ENCODE measurements at places on chromosomes 1 and 21. TPM values are rescaled to one million over a fixed set of nuclear protein-coding genes. Genes with fewer than 3 reads are reported as not detected.

GRCh38 chr1:1083416-1084371 lies 9.6 kb upstream of the RNF223 start:
- H3K36me3 ChIP-seq = no peaks in the 10 kb centered on the region
- H3K4me1 ChIP-seq = no peaks in the 10 kb centered on the region
- H3K4me3 ChIP-seq = no peak overlapping the region
- H3K27ac ChIP-seq = no peak overlapping the region

DNA sequence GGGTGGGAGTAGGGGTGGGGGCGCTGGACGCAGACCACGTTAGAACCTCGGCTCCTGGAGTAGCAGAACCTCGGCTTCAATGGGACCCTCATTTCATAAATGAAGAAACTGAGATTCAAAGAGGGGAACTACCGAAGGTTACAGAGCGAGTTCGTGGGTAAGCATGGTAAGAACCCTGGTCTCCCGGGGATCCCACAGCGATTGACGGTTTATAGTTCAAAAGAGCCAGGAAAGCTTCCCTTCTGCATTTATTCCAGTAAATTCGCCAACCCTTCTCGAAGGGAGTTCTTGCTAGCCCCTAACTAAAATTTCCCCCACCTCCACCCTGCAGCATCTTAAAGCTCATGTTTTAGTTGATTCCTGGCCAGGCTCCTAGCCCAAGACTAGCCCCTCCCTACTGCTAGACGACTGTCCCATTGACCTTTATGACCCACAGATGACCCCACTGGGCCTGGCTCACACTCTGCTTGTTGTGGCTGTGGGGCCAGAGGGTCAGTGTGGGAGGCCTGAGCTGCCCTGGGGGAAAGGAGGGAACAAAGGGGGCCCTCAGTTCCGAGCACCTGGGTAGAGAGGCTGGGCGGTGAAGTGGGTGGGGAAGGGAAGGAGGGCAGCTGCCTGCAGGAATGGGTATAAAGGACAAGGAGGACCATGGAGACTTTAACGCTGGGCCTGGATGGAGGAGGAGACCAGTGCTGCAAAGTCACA lies 558 bp upstream of the KIF21B start:
- H3K27ac ChIP-seq = no peak overlapping the region
- no peaks in the 10 kb centered on the region for H3K27me3 ChIP-seq
- no peaks in the 10 kb centered on the region for H3K36me3 ChIP-seq
- H3K4me1 ChIP-seq = no peaks in the 10 kb centered on the region
- no peak overlapping the region for H3K4me3 ChIP-seq
- DNase-seq = no peak

DNA sequence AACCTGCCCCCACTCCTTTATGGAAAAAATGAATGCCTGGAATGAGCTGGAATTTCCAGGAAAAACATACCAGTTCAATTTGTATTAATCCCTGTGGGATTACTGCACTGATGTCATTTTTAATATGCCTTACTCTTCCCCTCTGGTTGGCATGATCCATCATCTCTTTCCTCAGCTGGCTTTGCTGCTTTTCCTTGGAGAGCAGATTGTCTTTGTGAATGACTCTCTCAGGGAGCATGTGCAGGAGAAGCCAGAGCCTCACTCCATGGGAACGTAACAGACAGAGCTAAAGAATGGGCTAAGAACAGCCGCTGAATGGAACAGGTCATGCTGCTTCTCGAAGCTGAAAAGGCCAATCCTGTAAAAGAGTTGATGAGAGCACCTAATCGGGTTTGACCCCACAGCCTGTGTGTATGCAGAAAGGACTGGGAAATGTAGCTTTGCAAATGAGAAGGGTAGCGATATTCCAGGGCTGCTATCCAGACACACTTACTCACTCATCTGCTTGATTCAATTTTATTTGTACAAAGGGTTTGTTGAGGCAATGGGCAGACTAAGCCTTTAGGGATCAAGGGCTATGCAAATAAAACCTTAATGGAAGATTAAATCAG lies 20.7 kb downstream of the PHC2 start:
- H3K36me3 ChIP-seq = no peaks in the 10 kb centered on the region
- H3K4me3 ChIP-seq = no peak overlapping the region
- H3K4me1 ChIP-seq = no peaks in the 10 kb centered on the region

- peaks cover 16% of the 10 kb centered on the region for H3K4me1 ChIP-seq
- H3K27me3 ChIP-seq = no peaks in the 10 kb centered on the region
- H3K4me3 ChIP-seq = peak overlapping the region; percentile 77
- H3K36me3 ChIP-seq = peaks cover 5% of the 10 kb centered on the region
- peak overlapping the region; percentile 96 for H3K27ac ChIP-seq
These were observed 2.9 kb downstream of the WDR26 start for GRCh38 chr1:224431726-224432125.

FCGR2B gene
- 19.7 TPM for total RNA-seq

DNA sequence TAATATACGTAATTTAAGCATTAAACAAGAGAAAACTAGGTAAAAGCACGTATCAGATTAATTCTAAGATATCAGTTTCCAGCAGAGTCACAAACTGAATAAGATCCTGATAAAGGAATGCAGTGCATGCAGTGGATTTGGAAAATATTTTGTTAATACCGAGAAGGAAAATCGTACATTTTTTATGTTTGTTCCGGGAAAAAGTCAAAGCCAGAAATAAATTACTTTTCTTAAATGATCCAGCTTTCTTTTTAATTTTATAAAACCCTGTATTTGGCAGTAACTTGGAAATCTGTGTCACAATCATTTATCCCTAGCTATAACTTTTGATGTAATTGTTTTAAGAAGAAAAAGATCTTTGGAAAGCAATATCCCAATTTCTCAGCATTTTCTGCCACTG lies 955 bp downstream of the PALMD start:
- peak overlapping the region; percentile 78 for H3K27ac ChIP-seq
- H3K4me1 ChIP-seq = peaks cover 13% of the 10 kb centered on the region
- H3K4me3 ChIP-seq = no peak overlapping the region
- H3K36me3 ChIP-seq = no peaks in the 10 kb centered on the region
- no peaks in the 10 kb centered on the region for H3K27me3 ChIP-seq

- H3K4me3 ChIP-seq = peak within 1 kb of the TSS; percentile 78
- no peaks in the 10 kb centered on the region for H3K36me3 ChIP-seq
- no peaks in the 10 kb centered on the region for H3K27me3 ChIP-seq
- peak within 1 kb of the TSS; percentile 84 for H3K27ac ChIP-seq
- peak; percentile 95 for DNase-seq
These were observed at the start of gene LRRC8D for GRCh38 chr1:89820422-89821321. LRRC8D (plus strand) TSS chr1:89821032; CDS start chr1:89933069, 112,037 bp downstream.

DNA sequence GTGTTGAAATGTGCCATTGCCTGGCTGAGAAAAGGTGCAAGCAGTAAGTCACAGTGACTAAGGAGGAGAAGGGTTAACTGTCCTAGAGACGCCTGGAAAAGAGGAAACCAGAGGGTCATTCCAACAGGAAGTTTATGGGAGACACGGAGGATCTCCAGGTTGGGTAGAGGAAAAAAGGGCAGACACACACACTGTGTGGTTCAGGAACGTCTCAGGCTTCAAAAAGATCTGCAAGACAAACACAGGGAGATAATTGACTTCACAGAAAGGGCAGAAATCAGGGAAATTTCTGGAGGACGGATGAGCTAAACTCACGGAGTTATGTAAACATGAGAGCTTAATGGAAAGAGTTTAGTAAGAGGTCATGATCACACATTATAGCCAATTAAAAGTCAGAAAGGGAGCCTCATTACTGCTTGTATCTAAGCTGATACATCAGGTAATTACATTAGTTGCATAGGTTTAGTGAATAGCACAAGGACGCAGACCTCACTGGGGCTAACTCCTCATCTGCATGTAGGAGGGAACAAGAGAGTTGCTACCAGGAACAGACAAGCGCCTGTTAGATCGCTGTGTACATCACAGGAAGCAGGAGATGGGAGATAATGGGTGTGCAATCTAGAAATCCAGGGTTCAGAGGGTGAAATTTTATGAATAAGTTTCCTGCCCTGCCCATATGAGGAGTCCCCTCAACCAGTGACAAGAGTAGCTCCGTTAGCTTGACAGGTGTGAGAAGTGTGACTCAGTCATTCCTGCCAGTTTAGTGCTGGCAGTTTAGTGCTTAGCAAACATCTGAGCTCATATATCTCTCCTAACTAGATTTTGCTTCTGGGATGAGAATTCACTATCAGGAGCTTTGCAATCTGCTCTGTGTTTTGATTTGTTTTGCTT lies 96.6 kb upstream of the TNR start:
- no peak overlapping the region for H3K4me3 ChIP-seq
- no peaks in the 10 kb centered on the region for H3K27me3 ChIP-seq
- H3K36me3 ChIP-seq = no peaks in the 10 kb centered on the region
- no peak for DNase-seq
- H3K4me1 ChIP-seq = no peaks in the 10 kb centered on the region

DNA sequence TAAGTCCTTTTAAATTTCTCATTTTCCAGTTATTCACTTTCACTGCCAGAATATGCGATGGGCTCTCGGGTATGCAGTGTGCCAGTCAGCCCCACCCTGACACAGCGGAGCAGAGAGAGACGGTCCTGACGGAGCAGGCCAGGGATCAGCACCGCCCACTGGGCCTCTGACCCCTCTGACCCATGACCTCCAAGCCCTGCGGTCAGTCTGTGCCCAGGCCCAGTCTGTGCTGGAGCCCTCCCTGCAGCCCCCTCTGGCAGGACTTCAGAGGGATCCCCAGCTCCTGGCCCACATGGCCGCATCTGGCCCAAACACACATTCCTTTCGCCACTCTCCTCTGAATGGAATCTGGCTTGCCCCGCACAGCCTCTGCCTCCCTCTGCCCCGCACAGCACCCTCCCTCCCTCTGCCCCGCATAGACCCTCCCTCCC lies 43.4 kb upstream of the COL6A2 start:
- H3K36me3 ChIP-seq = no peaks in the 10 kb centered on the region
- no peak overlapping the region for H3K4me3 ChIP-seq
- no peaks in the 10 kb centered on the region for H3K4me1 ChIP-seq
- no peaks in the 10 kb centered on the region for H3K27me3 ChIP-seq
- DNase-seq = peak; percentile 72

- peak; percentile 27 for DNase-seq
- H3K4me1 ChIP-seq = no peaks in the 10 kb centered on the region
- no peak overlapping the region for H3K27ac ChIP-seq
These were observed 81.1 kb upstream of the TIAM1 start for GRCh38 chr21:31425138-31425537.

Data from kidney (tissue), 22 donors.